K562 (cell line): ENCODE measurements at places on chromosomes 7 and 10.

DNA sequence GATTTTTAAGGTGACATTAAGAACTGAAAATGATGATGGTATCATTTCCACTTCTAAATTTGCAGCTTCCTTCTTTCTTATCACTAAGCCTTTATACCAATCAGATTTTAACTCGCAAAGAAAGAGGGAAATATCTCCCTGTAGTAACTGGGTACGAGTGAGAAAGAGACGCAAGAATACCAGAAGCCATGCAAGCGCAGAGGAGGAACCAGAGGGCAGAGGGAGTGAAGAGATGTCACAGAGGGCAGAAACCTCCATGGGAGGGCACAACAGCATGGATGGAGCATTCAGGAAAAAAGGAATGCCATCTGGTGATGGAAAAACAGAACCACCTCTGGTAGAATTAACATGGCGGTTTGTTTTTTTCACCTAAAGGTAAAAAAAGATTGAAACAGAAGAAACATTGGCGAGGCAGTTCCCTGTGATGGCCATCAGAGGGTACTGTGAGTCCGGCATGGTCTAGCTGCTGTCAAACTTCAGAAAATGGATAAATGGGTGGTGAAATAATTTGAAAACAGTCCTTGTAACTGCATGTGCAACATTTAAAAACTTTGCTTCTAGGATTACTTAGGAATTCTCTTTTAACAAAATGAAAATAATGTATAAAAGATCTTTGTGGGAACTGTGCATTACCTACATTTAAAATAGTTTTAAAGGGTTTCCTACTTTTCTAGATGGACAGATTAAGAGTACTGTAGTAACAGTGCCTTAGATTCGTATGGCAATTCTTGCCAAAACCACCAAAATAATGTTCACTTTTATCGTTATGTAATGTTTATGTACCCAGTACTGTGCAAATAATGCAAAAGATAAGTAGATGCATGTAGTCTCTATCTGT, 91.8 kb downstream of the ARHGAP12 start:
- DNase-seq: peak; percentile 25

- no peak for DNase-seq
Observed at GRCh38 chr7:117015258-117016184, 62.2 kb downstream of the ST7 start.

- no peak for DNase-seq
Observed at GRCh38 chr10:131575877-131576276, 264.4 kb upstream of the TCERG1L start.

GRCh38 chr10:128367807-128368206, 241.6 kb upstream of the MKI67 start:
- DNase-seq: no peak

DNA sequence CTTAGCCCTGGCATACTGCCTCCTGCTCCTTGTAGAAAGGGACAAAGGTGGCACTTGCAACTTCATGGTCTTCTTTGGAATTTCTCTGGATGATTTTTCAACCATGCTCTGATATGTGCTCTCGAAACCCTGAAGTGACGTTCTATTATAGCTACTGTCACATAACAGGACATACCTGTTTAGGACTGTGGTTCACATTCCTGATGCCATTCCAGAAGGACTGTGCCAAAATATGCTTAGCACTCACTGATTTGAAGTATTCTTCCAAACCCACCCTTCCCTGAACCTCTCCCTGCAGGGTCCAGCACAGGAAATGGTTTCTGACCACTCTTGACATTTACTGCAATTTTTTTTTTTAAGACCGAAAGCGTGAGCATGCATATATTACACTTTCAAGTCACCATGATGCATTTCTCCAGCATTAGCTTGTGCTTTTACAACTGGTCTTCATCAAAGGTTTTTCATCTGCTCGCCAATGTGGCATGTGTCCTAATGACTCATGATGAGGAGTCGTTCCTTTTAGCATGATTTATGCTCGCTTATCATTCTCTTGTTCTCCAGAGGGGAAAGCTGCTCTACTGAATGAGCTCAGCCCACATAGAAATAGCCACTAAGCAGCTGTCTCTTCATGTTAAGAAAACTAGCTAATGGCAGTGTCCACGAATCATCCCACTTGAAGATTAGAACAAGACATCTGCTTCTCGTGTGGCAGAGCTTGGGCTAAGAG, 135.2 kb downstream of the ADAM12 start:
- no peak for DNase-seq

DNA sequence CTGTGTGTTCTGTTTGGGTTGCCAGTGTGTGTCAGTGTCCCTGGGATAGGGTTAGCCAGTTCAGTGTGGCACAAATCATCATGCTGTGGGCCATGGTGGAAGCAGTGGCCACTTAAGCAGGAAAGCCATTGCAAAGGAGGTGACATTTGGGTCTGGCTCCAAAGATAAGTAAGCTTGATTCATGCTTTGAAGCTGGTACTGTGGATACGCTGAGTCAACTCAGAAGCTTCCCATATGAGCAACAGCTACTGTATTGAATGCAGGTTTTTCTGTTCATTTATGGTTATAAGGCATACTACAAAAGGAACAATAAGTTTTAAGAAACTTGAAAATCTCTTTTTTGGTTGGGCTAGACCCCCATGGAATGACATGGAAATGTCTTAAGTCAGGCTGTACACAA, 143.1 kb downstream of the BMPER start:
- DNase-seq: no peak

DNA sequence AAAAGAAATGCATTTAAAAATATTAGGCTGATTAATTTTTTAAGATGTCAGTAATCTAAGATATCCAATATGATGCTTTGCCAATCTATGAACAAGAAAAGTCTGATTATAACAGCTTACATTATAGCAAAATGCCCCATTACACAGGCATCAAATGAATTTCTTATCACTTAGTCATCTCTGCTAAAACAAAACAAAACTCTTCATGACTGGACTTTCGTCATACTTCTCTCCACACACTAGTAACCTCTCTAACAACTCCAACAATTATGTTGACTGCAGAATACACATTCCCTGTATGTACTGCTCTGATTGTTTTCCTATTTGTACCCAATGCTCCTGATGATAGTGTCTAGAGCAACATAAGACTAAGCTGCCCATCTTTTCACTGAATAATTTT, 3.8 kb upstream of the MKI67 start:
- DNase-seq: no peak

DNA sequence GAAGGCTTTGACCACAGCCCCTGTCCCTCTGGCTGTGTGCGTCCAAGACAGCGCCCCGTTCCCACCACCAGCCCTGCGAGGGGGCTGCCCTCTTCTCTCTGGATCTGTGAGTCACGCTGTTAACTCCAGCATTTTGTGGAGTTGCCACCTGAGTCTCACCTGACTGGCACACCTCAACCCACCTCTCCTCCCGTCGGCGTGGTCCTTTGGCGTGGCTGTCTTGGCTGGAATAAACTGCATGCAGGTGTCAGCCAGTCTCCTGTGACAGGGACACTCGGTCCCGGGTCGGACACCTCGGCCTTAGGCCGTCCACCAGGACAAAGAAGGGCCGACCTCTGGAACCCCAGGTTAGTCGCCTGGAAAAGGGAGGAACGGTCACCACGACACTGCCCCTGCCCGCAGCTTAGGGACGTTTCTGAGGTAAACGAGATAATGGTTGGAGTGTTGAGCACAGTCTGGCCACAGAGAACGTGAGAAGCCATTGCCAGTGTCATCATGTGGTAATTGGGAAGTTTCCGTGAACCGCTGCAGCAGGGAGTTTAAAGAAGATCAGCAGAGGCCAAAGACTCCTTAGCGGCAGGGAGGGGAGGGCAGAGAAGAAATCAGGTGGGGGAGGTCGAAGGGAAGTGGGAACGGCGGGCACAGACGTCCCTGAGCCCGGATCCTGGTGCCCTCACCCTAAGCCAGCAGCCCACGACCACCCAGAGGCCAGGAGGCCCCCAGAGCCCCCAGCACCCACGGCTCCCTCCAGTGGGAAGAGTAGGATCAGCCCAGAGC, 73.6 kb upstream of the FAM20C start:
- DNase-seq: no peak

DNA sequence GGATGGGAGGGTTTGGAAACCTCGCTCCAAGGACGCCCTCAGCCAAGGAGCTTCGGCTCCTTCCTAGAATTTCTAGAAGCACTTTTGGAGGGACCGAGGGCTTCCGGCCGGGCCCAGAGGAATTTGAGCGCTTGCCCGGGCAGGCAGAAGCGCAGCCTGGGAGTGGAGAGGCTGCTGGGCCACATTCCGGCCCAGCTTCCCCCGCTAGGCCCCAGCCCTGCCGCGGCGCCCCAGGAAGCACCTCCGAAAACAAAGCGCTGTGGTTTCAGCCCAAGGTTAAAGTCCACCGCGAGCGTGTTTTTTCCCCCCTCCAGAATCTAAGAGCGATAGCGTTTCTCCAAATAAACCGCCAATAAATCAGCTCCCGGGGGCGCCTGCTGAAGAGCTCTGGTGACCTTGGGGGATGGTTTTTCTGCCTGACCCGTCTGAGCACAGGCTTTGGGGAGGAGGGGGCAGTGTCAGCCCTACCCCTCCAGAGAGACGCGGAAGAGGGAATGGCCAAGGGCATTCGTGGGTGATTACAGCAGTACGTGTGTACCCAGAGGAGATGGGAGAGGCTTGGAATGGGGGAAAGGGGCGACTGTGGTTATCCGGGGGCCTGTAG, 5.7 kb upstream of the TNRC18 start:
- DNase-seq: peak; percentile 57

DNA sequence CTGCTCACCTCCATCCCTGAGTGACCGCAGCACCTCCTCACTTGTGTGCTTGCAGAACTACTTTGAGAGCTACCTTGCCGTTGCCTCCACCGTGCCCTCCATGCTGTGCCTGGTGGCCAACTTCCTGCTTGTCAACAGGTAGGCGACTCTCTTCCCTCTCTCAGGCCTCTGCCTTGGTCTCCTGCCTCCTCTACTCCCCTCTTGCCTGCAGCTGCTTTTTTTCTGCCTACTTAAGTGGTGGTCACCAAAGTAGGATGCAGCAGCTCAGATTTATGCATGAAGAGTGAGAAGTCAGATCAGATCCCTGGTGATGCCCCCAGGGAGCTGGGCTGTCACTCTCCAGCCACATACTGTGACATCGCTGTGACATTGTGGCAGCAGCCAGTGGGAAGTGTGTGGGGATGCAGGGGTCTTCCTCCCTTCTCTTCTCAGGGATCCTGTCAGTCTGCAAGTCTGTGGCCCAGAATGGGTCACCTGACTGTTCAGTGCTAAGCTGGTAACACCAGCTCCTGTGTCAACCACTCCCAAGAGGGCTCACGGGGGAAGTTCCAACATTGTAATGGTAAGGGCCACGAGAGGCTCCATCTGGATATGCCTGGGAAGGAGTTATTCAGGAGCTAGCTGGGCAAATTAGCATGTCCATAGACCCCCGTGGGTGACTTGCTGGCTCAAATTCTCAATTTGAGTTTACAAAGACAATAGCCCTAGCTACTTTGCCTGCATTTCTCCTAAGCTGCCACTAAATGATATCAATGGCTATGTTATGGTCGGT, 25.3 kb downstream of the SLC29A3 start:
- DNase-seq: no peak
